ENCODE measurements at places on chromosomes 11 and 22.

- no peak for DNase-seq
Observed at GRCh38 chr11:70468256-70469195, 70.2 kb downstream of the CTTN start.

- DNase-seq, result no peak
Observed at GRCh38 chr22:19051381-19052072, 70.7 kb downstream of the DGCR2 start.

DNA sequence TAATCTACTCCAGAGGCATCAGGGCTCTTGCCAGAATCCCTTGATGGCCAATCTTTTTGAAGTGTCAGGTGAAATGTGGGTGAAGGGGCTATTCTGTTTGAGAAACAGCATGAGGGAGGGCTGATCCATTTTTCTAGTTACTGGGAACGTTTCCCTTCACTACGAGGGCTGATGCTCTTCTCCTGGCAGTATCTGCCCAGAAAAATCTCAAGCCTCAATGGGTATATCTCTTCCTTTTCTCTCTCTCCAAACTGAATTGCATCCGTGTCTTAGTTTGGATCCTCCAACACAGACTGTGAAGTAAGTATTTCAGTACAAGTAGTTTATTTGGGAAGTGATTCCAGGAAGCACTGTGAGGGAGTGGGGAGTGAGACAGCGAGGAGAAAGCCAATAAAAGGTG is 113.0 kb upstream of the NAV2 start:
- no peak for DNase-seq

DNA sequence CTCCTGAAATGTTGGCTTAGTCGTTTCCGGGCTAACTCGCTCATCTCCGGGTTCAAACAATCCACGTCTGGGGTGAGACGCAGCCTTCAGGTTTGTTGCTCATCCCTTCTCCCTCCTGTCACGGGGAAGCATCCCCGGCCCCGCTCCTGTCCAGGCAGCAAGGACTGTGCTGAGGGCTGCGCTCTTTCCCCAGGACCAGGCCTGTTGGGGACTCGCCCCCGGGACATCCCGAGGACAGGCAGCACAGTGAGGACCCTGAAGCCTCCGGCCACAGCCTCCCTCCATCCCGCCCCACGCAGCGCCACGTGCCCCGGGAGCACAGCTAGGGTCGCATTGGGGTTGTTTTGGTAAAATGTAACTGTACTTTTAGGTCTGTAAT is 252.0 kb downstream of the BRD1 start:
- DNase-seq, result no peak

- DNase-seq, result no peak
Observed at GRCh38 chr22:26707581-26707980, 50.2 kb downstream of the MIAT start.

DNA sequence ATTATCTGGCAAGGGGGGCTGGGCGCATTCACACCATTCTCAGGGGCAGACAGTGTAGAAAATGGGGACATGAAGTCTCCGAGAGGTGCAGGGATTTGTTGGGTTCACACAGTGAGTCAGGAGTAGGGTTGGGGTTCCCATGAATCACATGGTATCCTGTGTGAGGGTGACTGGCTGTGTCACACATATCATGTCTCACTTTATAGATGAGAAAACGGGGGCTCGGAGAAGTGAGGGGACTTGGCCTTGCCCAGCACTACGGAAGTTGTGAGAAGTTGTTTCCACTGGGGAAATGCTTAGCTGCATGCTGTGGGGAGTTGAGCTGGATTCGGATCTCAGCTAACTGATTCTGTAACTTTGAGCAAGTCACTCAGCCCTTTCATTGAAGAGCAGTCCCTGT is 4.2 kb downstream of the GAL3ST3 start:
- DNase-seq, result peak; percentile 22

DNA sequence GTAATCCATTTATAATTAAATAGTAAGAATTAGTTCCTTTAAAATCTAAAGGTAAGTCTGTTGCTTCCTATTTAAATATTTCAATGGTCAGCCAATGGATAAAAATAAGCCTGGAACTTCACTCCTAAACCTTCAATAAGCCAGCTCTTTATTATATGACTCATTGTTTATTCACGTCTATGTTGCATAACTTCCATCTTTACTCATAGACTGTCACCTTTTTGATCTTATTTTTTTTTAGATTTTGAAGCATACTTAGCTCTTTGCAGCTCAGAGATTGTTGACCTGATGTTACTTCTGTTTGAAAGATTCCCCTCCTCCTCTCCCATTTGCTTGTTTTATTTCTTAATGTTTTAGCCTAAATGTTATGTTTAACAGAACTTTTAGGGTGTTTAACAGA is 1571.2 kb upstream of the RAG2 start:
- DNase-seq, result no peak

GRCh38 chr22:29175312-29175835 is 30.3 kb upstream of the EMID1 start:
- no peak for DNase-seq

- DNase-seq, result no peak
Observed at GRCh38 chr11:96107143-96107824, 183.4 kb upstream of the MTMR2 start.

DNA sequence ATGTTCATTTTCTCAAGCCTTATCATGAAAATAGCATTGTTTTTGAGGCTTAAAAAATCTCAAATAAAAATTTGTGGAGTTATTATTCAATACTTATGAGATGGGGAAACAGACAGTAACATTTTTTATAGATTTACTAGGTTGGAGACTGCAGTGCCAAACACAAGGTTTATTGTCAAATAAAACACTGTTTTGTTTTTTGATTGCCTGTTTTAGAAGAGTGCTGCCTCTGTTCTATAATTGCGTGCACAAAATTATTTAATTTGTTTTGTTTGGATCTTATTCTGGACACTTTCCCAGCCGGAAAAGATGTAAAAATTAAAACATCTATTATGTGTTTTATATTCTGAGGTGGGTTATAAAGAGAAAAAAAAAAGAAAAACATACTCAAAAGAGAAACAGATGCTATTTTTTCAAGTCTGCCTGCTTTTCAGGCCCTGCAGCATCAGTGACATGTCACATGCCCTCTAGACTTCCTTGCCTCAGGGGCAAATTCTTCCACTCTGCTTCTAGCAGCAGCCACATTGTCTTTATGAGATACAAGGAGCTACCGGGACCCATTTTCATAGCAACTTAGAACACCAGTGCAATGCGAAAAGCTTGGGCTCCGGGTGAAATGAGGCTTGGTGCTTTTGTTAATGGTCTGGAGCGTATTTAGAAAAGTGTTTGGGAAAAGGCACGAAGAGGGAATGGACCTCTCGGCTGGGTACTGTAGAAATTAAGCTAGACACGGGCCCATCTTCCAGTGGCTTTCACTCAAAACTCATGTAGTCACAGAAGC is 77.5 kb downstream of the EFCAB6 start:
- DNase-seq, result no peak

- DNase-seq, result no peak
Observed at GRCh38 chr11:109362059-109362458, 59.9 kb upstream of the C11orf87 start.

DNA sequence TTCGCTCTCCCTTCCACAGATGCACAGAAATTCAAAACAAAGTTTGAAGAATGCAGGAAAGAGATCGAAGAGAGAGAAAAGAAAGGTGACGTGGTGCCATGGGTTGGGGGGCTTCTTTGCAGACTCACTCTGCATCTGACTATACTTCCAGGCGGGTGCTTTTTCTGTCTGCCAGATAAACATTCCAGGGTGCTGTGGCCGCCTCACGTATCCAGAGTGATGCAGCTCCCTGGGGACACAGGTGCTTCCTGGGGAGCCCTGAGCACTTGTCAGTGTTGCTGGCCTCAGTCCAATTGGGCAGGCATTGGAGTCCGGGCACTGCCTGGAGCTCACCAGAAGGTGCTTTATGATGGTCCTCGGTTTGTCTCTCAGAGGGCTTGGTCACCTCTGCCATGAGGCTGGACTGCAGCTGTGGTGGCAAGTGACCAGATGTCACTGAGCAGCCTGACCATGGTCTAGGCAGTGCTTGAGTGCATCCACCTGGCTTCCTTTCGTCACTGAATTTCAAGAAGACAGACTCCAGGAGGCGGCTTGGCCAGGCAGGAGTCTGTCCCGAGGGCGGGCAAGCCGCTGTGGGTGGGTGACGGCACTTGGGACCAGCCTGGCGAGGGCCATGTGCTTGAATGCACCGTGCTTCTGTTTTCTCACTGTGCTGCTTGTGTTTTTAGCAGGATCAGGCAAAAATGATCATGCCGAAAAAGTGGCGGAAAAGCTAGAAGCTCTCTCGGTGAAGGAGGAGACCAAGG is 5.1 kb upstream of the ZDHHC8 start:
- DNase-seq, result no peak

- no peak for DNase-seq
Observed at GRCh38 chr11:118536726-118537125, 5.7 kb downstream of the TMEM25 start.

- DNase-seq, result no peak
Observed at GRCh38 chr11:123682696-123683410, 28.4 kb upstream of the SCN3B start.

DNA sequence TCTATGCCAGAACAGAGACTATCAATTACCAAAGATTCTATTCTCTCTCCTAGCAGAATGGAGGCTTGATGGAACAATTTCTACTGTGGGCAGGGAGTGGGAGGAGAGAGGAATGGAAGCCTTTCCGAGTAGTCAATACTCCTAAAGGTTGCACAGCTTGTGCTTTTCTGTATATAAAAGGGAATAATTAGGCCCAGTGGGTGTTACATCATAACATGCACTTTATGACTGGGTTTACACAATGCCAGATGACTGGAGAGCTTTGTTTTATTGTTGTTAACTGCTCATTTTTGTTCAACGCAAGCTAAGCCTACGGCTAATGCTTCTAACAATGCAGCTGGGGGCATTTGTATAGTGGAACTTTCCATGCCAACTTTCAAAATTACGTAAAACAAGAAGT is 2237.9 kb upstream of the RAG2 start:
- no peak for DNase-seq

- DNase-seq, result peak; percentile 77
Observed at GRCh38 chr22:45435544-45436139, 22.1 kb downstream of the RIBC2 start.

DNA sequence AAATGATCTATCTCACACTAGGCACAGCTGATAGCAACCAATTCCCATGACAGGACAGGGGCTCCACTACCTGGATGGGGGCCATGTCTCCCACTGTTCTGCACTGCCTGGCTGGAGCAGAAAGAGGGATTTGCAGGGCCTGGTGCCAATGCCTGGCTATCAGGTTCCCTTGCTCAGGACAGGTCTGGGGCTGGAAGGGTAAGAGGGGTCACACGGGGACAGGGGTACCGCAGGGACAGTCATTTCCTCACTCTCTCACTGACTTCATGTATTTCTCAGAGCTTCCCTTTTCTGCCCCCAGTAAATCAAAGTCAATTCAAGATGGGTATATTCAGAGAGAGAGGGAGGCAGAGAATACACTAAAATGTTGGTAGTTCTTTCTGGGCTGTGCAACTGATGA is 119.1 kb upstream of the CSNK2A3 start:
- DNase-seq, result no peak

GRCh38 chr11:108906329-108906728 is 241.5 kb downstream of the DDX10 start:
- DNase-seq, result no peak

DNA sequence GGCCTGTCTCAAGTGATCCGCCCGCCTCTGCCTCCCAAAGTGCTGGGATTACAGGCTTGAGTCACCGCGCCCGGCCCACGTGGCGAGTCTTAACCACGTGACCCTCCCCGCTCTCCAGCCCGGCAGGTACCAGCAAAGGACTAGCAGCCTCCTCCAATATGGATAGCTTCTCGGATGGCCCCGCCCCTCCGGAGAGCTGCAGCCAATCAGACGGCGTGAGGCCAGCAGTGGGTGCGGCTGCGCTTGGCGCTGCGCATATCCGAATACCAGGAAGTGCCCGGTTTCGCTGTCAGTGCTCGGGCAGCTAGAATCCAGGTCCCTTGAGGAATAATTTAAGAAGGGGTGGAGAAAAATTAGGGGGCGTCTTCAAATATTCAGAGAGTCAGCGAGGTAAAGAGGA is 14.7 kb upstream of the PISD start:
- DNase-seq, result peak; percentile 94

- DNase-seq, result no peak
Observed at GRCh38 chr11:11390068-11390771, 37.2 kb upstream of the CSNK2A3 start.

- DNase-seq, result no peak
Observed at GRCh38 chr11:103109818-103110388, 677 bp downstream of the DYNC2H1 start.

- peak; percentile 29 for DNase-seq
Observed at GRCh38 chr11:78420796-78421209, 3.2 kb upstream of the GAB2 start.

DNA sequence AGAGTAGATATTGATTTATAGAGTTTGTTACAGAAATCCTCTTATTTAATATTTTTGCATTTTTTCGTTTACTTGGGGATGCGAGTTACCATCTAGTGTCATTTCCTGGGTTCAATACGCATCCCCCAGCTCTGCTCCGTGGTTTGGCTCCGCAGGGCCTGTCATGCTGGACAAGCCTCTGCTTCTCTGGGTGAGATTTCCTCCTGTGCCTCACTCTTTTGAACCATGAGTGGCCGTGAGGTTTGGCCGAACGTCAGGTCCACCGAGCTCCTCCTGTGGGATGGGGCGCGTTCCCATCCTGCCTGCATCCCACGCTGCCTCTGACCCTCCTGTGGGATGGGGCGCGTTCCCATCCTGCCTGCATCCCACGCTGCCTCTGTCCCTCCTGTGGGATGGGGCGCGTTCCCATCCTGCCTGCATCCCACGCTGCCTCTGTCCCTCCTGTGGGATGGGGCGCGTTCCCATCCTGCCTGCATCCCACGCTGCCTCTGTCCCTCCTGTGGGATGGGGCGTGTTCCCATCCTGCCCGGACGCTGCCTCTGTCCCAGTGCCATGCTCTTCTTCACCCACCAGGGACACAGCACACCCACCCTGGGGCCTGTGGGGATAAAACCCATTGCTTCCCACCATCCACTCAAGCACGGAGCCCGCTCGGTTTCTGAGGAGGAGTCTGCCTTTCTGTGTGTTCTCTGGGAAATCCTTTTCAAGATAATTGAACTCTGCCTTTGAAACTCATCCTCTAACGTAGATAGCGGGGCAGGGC is 506.8 kb downstream of the BRD1 start:
- DNase-seq, result no peak

GRCh38 chr11:1570001-1570453 is 2.0 kb downstream of the DUSP8 start:
- DNase-seq, result no peak

- DNase-seq, result no peak
Observed at GRCh38 chr11:1401171-1401445, 11.4 kb downstream of the BRSK2 start.

DNA sequence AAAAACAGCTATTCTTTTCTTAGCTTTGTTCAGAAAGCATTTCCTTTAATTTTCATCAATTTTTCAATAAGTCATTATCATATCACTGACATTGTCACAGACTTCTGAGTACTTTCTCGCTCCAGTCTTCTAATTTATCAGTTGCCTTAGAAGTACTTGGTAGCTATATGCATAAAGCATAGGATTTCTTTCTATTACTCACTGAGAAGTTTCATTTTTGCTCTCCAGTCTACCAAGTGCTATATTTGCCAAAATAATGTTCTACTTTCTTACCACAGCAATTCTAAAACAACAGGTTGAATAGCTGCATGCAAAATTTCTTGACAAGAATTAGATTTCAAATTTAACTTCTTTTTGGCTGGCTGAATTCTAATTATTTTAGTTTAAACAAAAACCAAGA is 116.3 kb downstream of the STK33 start:
- DNase-seq, result no peak
